ENCODE measurements at places on chromosomes 4 and X.

DNA sequence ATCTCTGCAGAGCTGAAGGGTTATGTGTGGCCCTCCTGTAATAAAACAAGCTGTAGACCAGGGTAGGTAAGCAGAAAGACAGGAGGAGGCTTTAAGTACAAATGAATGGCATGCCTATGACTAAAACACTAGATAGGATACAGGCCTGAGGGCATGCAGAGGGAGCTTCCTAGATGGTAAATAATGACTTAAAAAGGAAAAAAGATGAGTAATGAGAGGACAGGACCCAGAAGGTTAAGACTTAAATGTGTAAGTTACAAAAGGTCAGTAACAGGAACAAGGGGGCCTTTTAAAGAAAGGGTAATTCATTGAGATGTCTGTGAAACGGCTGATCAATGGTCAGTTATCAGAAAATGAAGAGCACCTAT, 194.8 kb downstream of the SOWAHB start:
- no peak for DNase-seq

GRCh38 chr4:120926358-120927025, 4.0 kb upstream of the PRDM5 start:
- no peak for DNase-seq

DNA sequence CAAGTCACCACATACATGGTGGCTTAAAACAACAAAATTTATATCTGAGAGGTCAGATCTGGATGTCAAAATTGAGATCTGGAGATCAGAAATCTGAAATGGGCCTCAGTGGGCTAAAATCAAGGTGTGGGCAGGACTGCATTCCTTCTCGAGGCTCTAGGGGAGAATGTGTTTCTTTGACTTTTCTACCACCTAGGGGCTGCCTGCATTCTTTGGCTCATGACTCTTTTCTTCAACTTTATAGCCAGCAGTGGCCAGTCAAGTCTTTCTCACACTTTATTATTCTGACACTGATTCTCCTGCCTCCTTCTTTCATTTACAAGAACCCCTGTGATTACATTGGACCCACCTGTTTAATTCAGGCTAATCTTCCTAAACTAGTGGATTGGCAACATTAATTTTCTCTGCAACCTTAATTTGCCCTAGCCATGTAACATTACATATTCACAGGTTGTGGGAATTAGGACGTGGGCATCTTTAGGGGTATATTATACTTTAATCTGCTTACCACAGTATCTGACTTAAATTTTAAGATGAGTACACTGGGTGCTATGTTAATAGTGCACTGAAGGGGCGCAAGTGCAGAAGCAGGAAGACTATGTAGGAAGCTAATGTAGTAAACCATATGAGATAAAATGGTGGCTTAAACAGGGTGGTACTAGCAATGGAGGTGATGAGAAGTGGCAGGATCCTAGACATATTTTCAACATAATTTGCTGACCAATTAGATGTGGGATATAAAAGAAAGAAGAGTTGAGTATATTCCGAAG, 188.0 kb downstream of the SLC4A4 start:
- DNase-seq, result no peak

- no peak for DNase-seq
Measured at GRCh38 chr4:140707325-140707724, 48.9 kb downstream of the TBC1D9 start.

- DNase-seq, result no peak
Measured at GRCh38 chr4:101954351-101954750, 163.8 kb downstream of the BANK1 start.

GRCh38 chr4:163649557-163650091, 155.1 kb downstream of the TMA16 start:
- DNase-seq, result no peak

DNA sequence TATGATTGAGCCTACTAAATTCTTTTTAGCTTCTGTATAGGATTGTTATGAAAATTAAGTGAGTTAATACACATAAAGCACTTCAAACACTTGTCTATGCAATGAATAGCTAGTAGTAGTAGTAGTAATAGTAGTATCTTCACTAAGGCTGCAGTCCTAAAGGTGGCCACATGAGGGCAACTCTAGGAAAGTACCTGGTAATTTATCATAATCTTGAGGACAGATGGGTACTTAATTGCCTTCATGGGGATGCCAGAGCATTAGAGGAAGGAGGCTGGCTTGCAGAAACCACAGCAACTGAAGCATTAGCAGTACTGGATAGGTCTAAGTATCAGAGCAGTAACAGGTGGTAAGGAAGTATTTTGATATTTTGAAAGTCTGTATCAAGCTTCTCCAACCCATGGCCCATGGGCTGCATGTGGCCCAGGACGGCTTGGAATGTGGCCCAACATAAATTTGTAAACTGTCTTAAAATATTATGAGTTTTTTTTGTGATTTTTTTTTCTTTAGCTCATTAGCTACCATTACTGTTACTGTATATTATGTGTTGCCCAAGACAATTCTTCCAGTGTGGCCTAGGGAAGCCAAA, 17.3 kb downstream of the NIPAL1 start:
- DNase-seq, result no peak

DNA sequence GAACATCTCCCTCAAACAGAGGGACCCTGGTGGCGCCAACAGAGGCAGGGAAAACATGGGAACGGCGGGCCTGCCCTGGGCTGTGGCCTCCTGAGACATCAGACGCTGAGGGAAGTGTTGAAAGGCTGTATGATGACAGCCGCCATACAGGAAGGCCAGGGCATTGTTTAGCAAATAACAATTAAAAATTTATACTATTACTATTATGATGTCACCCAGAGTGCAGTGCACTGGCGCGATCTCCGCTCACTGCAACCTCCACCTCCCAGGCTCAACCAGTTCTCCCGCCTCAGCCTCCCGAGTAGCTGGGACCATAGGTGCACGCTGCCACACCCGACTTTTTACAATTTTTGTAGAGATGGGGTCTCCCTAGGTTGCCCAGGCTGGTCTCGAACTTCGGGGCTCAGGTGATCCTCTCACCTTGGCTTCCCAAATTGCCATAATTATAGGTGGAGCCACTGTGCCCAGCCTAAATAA, 54.6 kb downstream of the CPZ start:
- DNase-seq, result no peak

DNA sequence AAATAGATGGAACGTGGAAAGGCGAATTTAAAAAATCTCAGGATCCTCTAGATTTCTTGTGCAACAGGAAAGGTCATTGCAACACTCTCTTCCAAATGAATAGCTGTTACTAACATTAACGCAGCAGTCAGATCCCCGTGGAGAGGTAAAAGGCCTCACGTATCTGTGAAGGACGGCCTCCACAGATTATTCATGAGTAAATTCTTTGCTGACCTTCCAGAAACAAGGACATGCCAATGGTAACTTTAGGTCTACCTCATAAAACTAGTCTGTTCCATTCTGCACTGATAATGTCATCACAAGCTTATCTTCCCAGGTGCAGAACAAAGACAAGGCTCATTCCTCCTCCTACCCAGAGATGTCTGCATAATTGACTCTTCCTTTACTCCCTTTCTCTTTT, 16.1 kb upstream of the REPS2 start:
- DNase-seq, result no peak

DNA sequence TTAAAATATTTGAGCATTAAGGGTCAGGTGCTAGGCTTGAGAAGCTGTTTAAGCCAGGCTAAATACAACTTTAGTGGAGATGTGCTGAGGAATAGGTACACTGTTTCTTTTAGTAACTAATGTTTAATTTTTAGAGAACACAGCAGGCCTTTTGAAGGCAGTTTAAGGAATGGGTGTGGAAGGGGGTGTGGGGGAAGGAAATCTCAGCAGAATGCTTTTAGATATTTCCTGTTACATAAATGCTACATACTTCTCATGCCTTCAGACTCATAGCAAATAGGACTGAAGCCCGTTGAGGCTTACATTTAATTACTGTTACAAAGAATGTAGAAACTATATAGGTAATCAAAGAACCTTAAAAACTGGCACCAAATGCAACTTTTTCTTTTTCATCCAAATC, 66.3 kb downstream of the WWC2 start:
- DNase-seq, result no peak

GRCh38 chr4:9901257-9901656, 119.8 kb downstream of the DRD5 start:
- DNase-seq, result no peak

DNA sequence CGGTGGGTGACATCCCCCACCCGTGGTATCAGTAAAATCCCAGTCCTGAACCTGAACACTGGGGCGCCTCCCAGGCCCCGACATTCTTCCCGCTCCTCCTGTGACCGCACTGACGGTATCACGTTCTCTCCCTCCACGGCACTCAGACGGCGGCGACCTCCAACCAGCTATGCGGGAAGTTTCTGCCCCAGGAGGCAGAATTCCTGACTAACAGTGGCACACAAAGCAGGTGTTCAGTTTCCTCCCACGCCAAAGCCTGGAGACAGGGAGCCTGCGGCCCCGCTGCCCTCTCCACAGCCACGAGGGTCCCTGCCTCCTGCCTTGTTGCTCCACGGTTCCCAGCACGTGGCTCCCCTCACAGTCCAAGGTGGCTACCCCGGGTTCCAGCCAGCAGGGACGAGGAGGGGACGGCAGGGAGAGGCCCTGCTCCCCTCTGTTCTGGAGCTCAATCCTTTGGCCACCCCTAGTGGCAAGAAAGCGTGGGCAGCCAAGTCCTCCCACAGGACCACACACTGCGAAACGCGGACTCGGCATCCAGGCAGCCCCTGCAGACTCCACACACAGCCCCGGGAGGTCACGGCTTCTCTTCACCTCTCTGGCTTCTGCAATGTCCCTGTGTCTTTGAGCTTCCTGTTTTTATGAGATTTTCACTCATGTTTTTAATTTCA, 15.2 kb downstream of the CTBP1 start:
- no peak for DNase-seq

DNA sequence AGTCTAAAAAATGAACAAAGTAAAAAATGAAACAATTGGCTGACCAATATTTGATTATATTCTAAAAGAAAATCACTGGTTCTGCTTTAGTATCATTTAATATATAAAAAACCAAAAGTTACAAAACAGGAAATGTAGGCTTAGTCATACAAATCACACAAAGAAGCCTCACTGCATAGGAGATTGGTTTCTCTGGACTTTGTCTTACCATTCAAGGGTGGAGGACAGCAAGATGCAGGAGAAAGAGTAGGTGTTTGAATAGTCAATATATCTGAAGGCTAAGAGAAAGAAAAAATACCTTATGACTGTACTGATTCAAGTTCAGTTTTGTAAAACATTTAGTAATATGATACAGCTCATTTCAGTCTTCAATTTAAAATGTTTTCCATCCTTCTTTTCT, 28.6 kb upstream of the TAF9B start:
- DNase-seq, result no peak

DNA sequence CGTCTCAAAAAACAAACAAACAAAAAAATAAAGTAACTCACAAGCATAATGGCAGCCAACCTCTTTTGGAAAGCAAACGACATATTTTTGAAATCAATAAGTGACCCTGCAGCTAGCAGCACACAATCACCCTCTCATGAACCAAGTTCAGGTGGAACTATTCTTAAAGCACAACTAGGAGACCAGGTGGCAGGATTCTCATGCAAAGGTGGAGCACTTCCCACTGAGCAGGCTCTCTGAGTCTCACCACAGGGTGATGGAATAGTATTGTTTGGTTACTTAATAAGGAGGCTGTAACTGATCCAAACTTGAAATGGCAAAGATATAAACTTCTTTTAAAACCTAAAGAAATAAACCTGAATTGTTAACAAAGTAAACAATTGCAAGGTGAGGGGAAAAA, 1293.1 kb downstream of the PCDH19 start:
- no peak for DNase-seq

DNA sequence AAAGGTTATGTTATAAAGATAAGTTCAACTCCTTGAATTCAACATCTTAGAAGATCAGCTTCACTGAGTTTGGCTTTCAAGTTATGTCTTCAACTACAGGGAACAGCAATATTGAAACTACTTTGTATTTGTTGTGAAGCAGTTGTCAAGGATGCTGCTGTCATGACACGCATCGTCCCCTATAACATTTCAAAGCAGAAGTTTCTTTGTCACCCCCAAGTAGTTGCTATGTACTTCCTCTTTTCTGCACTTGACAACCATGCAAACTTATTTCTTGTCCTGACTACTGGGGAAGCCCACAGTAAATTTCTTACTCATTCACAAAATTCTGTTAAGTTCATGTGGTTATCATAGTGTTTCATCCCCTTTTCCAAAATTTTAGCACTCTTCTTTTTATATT, 14.3 kb downstream of the ANTXR2 start:
- DNase-seq, result no peak

- DNase-seq, result no peak
Measured at GRCh38 chr4:158020734-158021346, 152.0 kb downstream of the GASK1B start.

- no peak for DNase-seq
Measured at GRCh38 chr4:121242188-121242750, 78.1 kb upstream of the TNIP3 start.

- no peak for DNase-seq
Measured at GRCh38 chr4:73034896-73035295, 34.6 kb downstream of the COX18 start.

Data from cortex of kidney (tissue), 1 donor.